Common myeloid progenitor, CD34-positive (primary cell): ENCODE measurements at places on chromosomes 1 and 21.

- DNase-seq = no peak
Measured at GRCh38 chr1:1618396-1619068, 3.2 kb downstream of the MIB2 start.

DNA sequence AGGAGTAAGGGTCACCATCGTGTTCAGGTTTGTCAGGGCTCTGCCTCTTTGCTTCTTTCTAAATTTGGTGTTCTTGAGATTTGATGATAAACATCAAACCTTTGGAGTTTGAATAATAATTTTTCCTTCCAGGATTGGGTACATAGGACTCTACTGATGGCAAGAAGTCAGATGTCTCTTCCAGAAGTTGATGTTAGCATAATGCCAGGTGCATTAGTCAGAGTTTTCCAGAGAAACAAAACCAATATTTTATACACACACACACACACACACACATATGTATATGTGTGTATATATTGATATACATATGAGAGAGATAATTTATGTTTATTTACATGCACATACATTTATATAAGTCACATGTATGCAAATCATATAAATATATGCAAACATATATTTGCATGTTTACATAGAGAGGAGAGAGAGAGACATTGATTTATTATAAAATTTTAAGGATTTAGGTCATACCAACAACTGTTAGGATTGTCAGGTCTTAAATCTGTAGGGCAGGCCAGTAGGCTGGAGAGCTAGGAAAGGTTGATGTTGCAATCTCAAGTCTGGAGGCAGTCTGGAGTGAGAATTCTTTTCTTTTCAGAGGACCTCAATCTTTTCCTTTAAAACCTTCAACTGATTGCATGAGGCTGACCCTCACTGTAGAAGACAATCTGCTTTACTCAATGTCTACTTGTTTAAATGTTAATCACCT lies 199.2 kb downstream of the HLX start:
- DNase-seq = no peak

DNA sequence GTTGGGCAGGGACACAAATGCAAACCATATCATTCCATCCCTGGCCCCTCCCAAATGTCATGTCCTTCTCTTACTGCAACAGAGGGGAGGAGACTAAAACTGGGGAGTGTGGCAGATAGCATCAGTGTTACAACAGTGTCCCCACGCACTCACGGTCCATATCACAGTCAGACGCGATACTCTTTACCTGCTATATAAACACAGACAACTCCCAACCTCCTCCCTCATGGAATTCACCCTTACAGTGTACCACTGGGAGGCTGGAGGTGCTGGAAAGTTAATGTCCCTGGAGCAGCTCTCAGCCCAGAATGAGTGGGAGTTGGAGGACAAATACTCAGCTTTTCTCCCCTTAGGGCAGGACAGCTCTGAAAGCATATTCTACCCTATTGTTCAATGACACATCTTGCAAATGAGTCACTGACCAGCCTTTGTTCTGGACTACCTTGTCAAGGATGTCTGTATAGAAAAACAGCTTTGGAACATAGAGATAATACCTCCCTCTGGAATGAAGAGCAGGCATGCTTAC lies 445.9 kb downstream of the SETD4 start:
- no peak for DNase-seq

DNA sequence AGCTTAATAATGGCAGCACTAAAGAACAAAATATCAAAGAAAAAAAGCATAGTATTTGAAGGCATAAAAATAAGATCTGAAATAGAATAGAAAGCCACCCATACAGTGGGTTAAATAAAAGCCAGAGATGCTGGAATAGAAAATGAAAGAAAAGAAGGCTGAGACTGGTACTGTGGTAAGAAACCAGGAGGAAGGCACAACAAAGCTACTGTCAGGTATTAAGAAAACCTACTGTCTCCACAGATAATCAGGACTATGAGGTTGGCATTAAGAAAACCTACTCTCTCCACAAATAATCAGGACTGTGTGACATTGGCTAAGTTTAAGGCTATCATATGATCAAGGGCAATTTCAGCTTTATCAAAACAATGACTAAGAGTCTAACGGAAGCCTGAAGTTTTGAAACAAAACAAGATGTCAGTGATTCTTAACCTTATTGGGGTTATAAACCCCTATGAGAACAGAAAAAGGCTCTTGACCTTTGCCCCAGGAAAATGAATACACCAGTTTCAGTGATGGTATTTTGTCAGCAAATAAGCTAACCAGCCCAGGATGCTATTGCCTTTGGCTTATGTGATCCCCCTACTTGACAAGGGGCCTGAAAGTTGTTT lies 24.4 kb downstream of the MCOLN2 start:
- no peak for DNase-seq

- DNase-seq = peak; percentile 92
Measured at GRCh38 chr1:150561974-150562445, 12.8 kb downstream of the ADAMTSL4 start.

DNA sequence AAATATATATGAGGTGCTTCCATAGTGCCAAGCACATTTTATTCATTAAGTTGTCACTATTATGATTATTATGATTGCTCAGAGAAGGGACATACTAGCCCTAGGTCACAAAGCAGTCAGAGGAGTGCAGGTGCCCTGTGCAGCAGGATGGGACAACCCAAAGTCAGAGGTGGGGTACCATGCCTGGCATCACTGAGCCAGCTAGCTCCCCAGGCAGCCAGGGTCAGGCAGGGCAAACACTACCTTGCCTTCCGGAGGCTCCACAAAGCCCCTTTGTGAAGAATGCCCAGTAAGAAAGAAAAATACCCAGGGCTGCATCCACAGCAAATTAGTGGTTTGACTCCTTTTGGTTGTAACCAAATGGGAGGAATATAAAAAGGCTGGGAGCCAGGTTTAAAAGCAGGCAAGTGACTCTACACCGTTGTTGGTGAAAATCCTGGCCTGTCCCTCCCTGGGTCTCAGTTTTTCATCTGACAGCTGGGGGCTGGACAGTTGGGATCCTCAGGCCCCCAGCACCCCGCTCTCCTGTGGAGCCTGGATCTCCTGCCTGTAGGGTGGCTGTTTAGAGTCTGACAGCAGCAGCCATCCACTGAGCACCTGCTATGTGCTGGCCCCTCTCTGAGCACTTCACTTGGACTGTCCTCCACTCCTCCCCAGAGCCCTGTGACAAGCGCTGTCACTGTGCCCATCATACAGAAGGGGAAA lies 98.8 kb downstream of the GLIS1 start:
- DNase-seq = no peak

- DNase-seq = no peak
Measured at GRCh38 chr1:41535276-41535675, 50.8 kb upstream of the EDN2 start.

DNA sequence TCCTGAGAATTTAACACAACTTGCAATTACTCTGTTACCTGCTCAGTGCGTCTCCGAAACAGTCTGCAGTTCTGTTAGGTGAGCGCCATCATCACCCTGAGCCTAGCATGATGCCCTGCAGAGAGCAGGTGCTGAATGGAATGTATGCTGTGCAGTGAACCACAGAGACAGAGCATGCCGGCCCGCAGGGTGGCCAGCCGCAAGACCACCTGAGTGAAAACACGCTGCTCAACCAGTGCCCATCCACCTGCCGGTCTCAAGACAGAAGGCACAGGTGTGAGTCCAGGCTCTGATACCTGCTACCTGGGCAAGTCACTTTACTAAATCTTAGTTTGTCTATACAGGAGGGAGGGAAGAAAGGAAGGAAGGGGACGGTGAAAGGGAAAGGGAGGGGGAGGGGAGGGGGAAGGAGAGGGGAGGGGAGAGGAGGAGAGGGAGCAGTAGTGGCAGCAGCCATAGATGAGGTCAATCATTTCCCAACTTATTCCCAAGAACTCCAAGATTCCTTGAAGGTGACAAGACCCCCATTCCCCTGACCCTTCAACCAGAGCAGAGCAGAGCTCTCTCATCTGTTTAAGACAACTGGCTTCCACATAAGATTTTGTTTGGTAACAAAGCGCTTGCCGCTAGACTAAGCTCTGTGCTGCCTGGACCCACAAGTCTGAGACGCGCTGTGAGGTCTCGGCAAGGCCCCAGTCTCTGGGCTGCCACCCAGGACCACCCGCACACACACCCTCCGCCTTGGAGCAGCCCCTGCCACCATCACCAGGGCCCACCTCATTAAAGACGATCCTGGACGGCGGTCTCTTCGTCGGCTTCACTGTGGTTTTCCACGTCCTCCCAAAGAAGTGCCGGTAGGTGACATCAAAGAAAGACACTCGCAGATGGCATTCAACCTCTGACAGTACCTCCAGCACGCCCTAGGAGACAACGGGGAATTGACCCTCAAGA lies 14.5 kb downstream of the NPHP4 start:
- DNase-seq = peak; percentile 59

- DNase-seq = no peak
Measured at GRCh38 chr1:169091480-169091941, 15.0 kb upstream of the ATP1B1 start.

GRCh38 chr1:177227978-177228692 lies 57.4 kb downstream of the BRINP2 start:
- DNase-seq = no peak

- DNase-seq = no peak
Measured at GRCh38 chr1:194288238-194288637, 1101.8 kb upstream of the B3GALT2 start.

DNA sequence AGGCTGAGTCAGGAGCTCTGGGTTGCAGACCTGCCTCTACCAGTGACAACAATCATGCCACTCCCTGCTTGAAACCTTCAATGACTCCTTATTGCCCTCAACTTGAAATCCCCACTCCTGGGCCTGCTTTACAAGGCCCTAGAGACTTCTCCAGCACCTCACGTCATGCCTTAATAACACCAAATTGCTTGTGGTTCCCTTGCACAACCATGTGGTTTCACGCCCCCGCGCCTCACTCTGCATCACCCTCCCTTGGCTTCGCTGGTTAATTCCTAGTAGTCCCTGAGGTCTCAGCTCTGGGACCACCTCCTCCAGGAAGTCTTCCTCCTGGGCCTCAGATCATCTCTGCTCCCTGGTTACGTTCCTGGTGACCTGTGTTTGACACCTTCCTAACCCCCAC lies 33.0 kb downstream of the EPHA2 start:
- peak; percentile 48 for DNase-seq

DNA sequence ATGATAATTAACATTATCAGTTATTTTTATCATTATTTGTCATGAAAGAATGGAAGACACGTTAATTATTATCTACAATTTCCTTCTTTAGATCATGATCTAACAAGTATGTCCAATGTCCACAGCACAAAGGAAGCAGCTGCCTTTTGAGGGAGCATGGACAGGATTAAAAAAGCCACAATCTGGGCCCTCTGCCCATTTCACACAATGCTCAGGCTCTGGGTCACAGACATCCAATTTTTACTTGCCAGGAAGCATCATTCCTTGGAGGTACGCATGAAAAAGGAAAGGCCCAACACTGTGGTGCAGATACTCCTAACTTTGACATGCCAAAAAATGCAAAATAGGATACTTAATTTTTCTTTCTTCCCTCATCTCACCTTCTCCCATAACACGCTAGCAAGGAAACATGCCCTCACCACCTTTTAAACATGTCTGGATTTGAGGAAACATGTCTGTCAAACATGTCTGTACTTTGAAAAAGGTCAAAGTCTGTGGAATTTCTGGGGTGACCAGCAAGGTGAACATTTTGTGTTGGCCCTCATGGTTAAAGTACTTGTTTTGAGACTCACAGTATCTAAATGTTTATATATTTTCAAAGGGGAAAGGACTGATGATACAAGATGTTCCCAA lies 40.0 kb downstream of the GADD45A start:
- peak; percentile 66 for DNase-seq
